ENCODE measurements at places on chromosomes 2 and 18.

- no peak for DNase-seq
Measured at GRCh38 chr2:56185101-56185581, 1.4 kb downstream of the CCDC85A start.

GRCh38 chr2:32422133-32422532 lies 65.3 kb downstream of the BIRC6 start:
- DNase-seq, result no peak

GRCh38 chr2:152453129-152453911 lies 118.3 kb downstream of the FMNL2 start:
- DNase-seq, result no peak

DNA sequence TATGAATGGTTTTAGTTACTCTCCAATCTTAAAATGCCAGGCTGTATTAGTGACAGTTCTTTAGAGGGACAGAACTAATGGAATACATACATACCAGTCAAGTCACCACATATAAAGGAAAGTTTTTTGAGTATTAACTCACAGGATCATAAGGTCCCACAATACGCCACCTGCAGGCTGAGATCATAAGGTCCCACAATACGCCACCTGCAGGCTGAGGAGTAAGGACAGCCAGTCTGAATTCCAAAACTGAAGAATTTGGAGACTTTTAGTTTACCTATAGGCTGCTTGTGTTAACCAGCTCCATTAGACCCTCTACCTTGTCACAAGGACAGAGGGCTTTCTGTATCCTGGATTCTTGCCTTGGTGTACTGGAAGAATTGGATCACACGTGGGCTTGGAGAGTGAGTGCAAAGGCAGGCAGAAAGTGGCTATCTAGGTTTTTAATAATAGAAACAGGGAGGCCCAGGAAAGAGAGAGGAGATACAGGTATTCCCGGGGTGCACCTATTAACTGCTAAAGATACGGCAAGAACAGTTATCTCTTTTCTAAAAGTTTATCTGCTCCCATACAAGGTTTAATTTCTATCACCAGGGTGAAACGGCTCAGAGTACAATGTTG lies 234.9 kb upstream of the CYRIA start:
- no peak for DNase-seq
